Left colon (tissue), 2 donors: ENCODE measurements at places on chromosomes 16 and 17.
A peak's percentile ranks its signal among the peaks of the same experiment; 100 is the strongest.

GRCh38 chr16:6835941-6836340 lies 496.7 kb upstream of the RBFOX1 start:
- no peak for DNase-seq

DNA sequence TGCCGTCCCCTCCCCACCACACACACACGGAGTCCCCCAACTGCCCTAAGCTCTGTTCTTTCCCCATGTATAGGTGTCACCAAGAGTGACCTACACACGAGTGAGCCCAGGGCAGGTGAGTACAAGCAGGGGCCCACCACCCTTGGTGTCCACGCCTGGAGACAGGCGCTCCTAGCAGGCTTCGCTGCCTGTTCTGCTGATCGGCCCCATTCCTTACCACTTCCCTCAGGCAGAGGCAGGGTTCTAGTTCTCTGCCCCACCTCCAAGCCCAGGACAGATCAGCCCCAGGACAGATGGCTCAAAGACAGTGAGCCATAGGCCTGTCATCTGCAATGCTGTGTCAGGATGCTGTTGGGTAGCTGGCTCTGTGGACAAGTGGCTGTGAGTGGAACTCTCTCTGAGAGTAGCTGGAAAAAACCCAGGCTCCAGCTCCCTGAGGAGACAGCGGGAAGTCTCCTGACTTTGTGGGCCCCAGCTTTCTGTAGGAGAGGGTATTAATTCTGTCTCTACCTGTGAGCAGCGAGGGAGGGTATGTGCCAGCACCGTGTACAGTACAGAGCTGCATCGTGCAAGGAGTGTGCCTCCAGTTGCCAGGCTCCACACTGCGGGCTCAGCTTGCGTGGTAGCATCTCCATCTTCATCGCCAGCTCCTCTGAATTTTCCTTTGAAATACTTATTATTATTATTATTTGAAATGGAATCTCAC lies 897 bp downstream of the TP53I13 start:
- DNase-seq, result peak; percentile 6

DNA sequence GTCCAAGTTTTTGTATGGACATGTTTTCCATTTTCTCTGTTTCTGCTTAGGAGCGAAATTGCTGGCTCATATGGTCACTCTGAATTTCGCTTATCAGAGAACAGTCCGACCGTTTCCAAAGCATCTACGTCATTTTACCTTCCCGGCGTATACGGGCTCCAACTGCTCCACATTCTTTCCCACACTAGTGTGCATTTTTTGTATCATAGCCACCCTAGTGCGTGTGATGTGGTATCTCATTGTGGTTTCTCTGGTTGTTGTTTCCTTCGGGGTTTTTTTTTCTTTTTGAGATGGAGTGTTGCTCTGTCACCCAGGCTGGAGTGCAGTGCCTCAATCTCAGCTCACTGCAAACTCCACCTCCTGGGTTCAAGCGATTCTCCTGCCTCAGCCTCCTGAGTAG lies 31.0 kb upstream of the BHLHA9 start:
- DNase-seq, result no peak

GRCh38 chr17:77451245-77451893 lies 310.6 kb downstream of the SEC14L1 start:
- DNase-seq, result peak; percentile 76

GRCh38 chr16:83762141-83762991 lies 45.4 kb upstream of the HSBP1 start:
- DNase-seq, result no peak

DNA sequence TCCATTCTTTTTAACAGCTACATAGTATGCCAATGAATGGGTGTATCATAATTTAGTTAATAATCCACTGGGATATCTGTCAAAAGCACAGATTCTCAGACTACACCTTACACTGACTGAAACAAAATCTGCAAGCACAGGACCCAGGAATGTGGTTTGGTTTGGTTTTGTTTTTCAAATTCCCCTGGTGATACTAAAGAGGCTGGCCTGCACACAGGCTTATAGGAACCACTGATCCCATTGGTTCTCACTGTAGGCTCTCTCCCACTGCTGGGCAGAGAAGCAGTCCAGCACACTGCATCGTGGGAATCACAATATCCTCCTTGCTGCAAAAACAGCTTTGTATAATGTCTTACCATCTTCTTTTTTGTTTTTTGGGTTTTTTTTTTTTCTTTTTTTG lies 67.1 kb downstream of the TEX14 start:
- DNase-seq, result no peak

DNA sequence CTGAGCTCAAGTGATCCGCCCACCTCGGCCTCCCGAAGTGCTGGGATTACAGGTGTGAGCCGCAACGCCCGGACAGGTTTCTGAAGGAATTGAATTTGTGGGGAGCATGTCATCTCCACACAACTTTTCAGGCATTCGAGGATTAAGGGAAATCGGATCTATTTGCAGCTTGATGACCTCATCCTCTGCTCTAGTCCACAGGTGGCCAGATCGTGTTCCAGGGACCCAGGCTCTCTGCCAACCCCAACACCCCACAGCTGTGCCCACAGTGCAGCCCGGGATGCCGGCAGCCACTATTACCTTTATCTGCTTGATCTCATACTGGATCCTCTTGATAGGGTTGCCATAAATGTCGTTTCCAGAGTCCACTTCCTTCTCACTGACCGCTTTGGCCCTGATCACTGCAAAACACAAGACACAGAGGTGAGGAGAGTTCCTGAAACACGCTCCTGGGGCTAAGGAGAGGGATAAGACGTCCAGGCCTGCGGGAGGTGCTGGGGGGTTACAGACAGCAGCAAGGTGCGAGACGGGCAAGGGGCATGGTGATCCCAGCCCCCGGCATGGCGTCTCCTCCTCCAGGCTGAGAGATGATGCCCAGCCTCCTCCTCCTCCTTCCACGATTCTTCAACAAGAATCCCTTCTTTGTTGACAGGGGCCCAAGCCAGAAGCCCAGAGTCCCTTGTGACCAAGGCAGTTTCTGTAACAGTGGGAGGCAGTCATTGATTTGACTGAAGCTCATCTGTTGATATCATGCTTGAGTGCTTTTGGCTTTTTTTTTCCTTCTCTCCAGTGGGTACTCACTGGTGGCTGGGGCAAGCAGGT lies 29.3 kb downstream of the CEP295NL start:
- DNase-seq, result no peak

DNA sequence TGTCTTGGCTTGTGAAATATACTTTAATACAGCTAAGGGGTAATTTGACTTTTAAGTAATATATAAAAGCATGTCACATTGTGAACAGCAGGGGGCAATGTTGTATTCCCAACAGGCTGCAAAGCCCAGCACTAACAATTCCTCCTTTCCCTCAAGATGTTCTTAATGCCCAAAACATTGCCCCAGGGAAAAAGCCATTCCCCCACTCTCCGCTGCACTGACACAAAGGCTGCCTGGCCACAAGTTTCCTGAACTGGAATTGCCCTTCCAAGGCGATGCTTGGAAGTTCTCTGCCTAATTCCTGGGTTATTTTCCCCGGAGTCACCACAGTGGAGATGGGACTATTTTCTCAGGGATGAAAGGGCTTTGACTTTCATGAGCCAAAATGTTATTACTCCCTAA lies 27.2 kb downstream of the CLEC16A start:
- no peak for DNase-seq

DNA sequence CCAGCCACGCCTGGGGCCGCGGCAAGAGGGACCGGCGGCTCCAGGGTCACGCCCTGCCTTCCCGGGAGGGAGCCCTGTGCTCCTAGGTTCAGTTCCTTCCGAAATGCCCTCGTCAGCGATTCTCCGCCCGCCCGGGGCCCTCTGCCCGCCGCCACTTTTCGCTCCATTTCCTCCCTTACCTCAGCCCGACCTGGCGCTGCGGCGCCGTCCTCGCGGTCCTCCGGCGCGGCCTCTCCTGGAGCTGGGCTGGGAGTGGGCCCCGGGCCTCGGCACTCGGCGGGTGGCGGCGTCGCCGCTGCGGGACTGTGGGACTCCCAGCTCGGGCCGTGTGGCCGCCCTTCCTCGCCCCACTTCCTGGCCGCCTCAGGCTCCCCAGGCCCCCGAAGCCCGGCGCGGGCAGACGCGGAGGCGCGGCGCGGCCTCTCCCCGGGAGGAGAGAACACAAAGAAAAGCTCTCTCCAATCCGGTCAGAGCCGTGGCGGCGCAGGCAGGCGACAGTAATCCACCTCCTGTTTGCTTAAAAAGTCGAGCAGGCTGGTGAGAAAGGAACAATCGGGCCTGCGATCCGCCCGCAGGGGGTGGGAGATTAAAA lies 1.6 kb downstream of the BAHCC1 start:
- no peak for DNase-seq

DNA sequence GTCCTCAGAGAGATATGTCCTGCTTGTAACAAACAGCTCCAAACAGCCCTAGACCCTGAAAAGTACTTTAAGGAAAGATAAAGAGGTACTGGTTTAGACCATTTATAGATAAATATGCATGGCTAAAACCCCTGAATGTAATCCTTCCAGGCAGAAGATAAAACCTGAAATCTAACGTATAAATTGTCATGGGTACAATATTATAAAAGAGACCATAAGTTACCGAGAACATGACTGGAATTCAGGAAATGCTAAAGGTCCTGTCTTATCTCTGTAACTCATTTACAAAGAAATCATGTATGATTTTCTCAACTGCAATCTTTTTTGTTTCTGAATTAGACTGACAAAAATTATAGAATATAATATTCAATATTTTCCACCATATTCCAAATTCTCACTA lies 9.2 kb upstream of the KANSL1 start:
- DNase-seq, result no peak

GRCh38 chr16:1052721-1053120 lies 19.8 kb upstream of the SSTR5 start:
- no peak for DNase-seq

DNA sequence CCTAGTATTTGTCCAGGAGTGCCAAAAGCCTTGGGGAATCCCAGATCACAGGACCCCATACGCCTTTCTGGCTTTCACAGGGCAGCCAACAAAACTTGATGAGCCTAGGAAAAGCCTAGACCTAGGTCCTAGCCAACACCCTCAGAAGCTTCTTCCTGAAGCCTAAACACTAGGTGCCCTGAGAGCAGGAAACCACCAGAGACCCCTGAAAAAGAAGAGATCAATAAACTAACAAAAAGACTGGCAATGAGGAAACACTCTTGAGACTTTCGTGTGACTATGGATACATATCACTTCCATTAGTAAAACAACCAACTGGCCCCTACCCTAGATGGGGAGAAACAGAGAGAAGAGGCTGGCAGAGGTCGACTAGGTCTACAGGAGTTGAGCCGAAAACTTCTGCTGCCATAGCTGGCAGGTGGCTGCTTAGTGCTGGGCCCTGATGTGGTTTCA lies 1.2 kb downstream of the ORMDL3 start:
- no peak for DNase-seq

DNA sequence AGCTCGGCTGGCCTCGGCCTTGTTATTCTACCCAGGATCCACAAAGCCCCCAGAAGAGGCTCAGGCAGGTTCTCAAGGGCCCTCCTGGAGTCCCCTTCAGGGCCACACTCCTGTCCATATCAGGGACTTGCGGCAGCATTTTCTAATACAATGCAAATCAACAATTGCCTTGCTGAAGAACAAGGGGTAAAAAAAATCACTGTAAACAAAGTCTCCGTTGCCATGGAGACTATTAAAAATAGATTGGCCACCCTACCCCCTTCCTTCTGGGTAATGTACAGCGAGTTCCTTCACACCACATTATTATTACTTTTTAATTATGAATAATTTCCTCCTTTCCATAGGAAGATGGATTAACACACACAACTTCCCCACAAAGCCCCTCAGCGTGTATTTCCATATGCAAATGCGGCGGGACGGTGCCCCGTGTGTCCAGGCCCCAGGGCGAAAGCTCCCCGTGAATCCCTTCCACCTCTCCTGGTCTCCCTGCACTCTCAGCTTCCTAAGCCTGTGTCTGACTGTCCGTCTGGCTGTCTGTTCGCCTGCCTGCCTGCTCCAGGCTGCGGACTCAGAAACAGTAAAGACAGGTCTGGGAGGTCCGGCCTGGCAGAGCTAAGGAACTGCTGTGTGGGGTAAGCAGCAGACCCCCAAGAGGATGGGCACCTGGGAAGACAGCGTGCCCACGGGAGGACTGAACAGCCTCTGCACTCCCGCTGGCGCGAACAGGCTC lies 196.6 kb downstream of the RBFOX3 start:
- DNase-seq, result no peak

- no peak for DNase-seq
These were observed 24.1 kb upstream of the ABR start for GRCh38 chr17:1203967-1204291.

- DNase-seq, result peak; percentile 71
These were observed 19.3 kb downstream of the CDH1 start for GRCh38 chr16:68756239-68756915.

GRCh38 chr16:49353680-49354079 lies 19.9 kb upstream of the C16orf78 start:
- no peak for DNase-seq

DNA sequence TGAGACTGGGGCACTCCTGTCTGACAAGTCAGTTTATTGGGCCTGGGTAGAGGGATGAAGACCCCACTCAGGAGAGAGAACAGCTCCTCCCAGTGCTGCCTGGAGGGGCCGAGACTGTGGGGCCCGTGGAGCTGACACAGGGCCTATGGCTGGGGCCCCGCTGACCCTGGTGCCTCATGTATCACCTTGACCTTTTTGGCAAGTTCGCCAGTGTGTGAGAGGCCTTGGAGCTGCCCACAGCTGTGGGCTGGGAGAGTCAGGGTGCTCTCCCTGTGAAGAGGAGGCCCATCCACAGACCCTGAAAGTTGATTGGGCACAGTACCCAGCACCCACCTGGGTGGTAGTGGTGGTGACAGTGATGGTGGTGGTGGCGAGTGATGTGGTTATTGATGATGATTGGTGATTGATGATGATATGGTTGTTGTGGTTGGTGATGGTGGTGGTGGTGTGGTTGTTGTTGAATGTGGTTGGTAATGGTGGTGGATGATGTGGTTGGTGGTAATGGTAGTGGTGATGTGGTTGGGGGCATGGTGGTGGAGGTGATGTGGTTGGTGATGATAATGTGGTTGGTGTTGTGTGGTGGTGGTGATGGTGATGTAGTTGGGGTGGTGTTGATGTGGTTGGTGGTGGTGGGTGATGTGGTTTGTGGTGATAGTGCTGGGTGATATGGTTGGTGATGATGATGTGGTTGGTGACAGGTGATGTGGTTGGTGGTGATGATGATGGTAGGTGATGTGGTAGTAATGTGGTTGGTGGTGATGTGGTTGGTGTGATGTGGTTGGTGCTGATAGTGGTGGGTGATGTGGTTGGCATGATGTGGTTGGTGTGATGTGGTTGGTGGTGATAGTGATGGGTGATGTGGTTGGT lies 29.1 kb downstream of the BAHCC1 start:
- DNase-seq, result no peak

GRCh38 chr16:28967156-28967555 lies 7.4 kb upstream of the SPNS1 start:
- no peak for DNase-seq

GRCh38 chr16:15523939-15524338 lies 89.6 kb downstream of the BMERB1 start:
- no peak for DNase-seq

GRCh38 chr16:72879846-72880245 lies 168.1 kb downstream of the ZFHX3 start:
- no peak for DNase-seq

- no peak for DNase-seq
These were observed 729.4 kb downstream of the CDH11 start for GRCh38 chr16:64392456-64392855.

- no peak for DNase-seq
These were observed 38.8 kb downstream of the SNX20 start for GRCh38 chr16:50642349-50642748.

GRCh38 chr16:69293401-69293800 lies 17.7 kb upstream of the VPS4A start:
- no peak for DNase-seq
